Activated T-cell treated with anti-CD3 and anti-CD28 coated beads, Interleukin-2, amount 50 U/mL, for 4 hours (primary cell): ENCODE measurements at places on chromosomes 4 and X. TPM values are rescaled to one million over a fixed set of nuclear protein-coding genes. Genes with fewer than 3 reads are reported as not detected.
A peak's percentile ranks its signal among the peaks of the same experiment; 100 is the strongest.

DNA sequence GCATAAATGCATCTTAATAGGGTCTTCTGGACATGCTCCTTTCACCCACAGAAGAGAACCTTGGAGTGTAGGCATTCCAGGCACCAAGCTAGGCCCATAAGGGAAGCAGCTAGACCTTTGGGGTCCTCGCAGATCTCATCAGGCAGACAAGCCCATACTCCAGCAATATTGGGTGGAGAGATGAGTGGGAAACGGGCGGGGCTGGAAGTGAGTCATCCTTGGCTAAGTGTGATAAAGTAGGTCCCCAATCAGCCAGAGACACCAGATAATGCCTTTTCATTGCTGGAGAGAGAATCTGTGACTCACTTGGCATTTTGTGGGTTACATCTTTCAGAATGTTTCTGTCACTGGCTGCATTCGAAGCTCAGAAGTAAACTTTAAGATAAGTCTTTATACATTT lies 133.3 kb upstream of the MBNL3 start:
- peak; percentile 12 for DNase-seq

DNA sequence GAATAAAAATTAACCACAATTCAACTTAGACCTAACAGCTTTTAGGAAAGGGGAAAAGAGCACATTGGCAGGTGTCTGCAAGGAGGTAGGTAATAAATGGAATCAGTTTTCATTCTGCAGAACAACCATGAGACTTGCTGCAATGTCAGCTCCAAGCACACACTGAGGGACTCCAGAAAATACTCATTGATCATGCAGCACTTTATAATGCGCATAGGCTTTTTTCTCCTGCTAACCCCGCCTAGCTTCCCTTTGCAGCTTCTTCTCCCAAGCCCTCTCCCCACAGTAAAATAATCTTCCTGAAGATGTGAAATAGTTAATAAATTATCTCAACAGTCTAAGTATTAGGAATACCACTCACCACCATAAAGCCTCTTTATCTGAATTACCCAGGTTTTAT lies 36.9 kb downstream of the ANKRD17 start:
- DNase-seq, result no peak

- DNase-seq, result no peak
Observed at GRCh38 chr4:43757147-43757546, 691.5 kb downstream of the KCTD8 start.

DNA sequence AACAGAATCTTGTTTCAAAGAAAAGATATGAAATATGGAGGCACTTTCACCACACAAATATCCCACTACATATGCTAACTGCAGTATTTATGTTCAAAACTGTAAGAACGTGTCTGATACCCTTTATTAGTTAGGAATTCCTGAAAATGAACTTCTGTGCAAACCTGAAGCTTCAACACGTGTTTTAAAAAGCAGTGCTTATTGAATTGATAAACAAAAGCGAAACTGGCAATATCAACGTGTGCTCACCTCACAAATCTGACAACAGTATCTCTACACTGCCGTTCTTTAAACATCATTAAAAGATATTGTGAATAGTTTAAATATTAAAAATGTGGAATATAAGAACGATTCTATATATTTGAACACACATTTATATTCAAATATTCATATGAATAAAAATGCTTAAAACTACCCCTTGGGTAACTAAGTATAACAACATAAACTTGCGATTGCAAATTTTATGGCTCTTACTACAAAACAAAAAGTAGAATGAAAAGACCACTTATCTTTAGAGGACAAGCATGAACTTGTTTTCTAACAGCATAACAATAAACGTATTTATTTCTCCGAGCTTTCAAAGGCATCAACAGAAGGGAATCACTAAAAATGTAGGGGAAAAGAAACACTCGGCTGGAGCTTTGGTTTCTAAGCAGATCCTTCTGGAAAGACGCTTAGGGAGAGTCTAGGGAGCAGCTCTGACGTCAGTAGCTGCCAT lies at the start of gene LRP2BP:
Gene LRP2BP, minus strand, starts transcription at position 687 of the 718 bp plus-strand sequence. CDS start 17,738 bp downstream, outside the sequence.
- no peak for DNase-seq

GRCh38 chr4:76749355-76749754 lies 148.6 kb downstream of the SOWAHB start:
- no peak for DNase-seq

DNA sequence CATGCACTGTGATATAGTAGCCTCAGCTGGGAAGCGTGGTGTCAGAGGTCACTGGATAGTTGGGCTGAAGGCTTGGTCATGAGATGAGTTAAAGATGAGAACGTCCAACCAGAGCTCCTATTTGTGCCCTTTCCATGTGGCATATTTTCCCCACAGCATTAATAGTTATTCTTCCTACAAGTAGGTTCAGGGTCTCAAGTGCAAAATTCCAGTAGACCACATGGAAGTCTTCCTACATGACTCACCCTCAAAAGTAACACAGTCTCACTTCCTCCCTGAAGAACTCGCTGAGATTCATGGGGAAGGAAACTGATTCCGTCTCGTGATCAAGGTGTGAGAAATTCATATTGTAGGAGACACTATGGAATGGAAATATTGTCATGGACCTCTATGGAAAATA lies 1212.5 kb upstream of the PRKX start:
- DNase-seq, result no peak

GRCh38 chr4:143397335-143397734 lies 60.7 kb downstream of the GAB1 start:
- DNase-seq, result no peak

GRCh38 chrX:53354669-53355068 lies 67.8 kb downstream of the SMC1A start:
- DNase-seq, result no peak

- DNase-seq, result peak; percentile 70
Observed at GRCh38 chrX:154051201-154051810, 31.6 kb upstream of the IRAK1 start.

DNA sequence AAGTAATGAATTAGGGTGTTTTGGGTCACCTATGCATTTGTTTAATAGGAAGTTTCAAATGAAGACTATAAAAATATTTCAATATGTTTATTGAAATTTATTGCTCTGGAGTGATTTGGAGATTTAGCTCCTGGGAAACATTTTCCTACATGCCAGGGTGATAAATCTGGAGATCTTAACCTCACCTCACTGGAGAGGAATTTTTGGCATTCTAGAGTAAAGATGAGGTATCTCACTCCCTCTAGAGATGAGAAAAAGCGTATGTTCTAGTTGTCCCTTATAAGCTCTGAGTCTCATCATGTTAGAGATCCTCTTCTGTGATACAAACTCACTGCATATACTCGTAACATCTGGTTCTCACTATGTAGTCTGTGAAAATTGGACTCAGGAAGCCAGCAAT lies 219.0 kb downstream of the KLHL4 start:
- no peak for DNase-seq

DNA sequence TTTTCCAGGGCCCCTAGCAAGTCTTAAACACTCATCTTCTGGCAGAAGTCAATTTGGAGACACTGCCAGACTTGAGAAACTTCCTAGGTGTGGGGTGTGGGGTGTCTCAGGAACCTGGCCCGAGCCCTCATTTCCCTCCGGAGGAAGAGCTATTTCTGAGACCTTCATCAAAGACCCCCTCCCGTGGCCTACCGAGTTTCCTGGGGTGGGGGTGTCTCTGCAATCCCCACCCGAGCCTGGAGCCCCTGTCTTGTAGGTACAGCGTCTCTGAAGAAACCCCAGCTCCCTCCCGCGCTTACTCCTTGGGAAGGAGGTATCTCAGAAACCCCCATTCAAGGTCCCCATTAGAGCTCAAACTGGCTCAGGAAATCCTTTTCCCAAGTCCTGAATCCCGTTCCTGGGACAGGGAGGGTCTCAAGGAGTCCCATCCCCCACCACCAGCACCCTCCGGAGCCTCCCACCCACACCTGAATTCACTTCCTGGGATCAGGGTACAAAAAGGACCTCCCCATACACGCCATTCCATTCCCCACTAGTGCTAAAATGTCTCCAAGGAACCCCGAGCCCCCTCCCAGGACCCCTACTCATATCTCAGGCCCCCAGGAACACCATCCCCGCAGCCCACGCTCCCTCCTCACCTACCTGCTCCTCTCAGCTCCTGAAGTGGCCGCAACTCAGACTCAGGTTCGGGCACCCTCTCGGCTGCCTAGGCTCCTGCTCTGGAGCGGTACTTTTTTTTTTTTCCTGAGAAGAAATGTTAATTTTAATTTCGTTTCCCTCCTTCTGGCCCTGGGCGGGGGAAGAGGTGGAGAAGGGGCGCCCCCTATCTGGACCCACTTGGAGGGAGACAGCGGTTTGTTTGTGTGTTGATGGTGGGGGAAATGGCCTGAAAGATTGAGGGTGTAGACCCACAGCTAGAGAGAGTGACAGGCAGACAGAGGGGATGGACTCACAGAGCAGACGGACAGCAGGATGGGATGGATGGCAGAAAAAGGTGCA lies 1.1 kb downstream of the SLC38A5 start:
- peak; percentile 41 for DNase-seq

- DNase-seq, result no peak
Observed at GRCh38 chrX:4181782-4182407, 468.4 kb upstream of the PRKX start.

DNA sequence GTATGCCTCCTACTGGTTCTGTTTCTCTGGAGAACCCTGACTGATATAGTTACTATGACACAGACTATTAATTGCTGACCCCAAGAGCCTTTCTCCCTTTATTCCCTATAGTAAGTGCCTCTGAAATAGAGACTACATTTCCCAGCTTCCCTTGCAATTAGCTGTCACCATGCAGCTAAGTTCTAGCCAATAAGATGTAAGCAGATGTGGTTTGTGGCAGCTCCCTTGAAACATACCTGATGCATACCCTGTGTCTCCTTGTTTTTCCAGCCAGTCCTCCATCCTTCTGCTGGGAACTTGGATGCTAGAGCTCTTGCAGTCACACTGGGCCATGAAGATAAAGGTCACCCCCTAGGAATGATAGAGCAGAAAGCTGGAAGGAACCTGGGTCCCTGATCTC lies 9.7 kb upstream of the TMEM165 start:
- DNase-seq, result no peak

GRCh38 chr4:8524595-8525382 lies 55.4 kb upstream of the GPR78 start:
- DNase-seq, result no peak

DNA sequence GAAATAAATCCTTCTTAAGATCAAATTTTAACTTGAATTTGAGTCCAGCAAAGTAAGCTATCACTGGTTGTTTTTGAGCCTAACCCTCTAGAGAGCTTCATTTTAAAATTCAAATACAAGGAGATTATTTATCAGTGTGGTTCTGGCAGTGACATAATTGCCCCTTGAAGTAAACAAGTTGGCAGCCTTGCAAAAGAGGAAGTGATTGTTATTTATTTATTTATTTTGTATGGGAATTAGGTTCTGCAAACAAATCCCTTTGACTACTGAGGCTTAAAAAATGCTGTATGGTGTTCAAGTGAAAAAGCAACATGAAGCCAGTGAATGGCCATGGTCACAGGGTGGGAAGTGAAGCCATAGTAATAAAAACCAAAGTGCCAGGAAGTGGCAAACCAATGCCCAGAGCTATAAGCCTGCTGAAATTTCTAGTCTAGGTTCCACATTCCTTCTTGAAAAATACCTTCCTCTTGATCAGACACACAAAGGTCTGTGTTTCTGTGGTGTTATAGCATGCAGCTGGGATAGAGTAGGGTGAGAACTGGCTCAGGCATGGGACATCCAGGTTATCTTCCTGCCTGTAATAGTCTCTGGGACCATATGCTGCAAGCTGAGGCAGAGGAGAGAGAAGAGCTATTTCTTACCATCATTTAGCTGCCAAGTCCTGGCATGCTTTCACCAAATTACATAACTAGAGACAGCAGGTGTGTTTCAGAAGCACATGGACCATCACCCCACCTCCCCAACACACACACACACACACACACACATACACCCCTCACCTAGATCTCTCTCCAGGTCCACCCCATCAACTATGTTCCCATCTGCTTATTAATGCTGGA lies 47.1 kb upstream of the TSPAN7 start:
- no peak for DNase-seq

DNA sequence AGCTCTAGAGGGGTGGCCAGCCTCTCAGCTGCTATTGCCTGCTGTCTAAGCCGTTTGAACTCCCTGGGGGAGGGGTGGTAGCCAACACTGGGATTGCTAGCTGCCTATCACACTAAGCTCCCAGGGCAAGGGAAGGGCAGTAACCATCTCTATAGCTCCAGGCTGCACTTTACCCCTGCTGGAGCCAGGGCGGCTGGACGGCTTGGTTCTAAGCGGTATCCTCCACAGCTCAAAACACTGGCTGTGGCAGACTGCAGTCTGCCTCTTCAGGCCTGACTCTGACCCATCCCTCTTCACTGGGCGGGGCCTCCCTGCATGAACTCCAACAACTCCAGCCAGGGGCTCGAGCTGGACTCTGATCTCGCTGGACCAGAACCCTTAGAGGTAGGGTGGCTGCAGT lies 55.3 kb upstream of the GNRHR start:
- no peak for DNase-seq

DNA sequence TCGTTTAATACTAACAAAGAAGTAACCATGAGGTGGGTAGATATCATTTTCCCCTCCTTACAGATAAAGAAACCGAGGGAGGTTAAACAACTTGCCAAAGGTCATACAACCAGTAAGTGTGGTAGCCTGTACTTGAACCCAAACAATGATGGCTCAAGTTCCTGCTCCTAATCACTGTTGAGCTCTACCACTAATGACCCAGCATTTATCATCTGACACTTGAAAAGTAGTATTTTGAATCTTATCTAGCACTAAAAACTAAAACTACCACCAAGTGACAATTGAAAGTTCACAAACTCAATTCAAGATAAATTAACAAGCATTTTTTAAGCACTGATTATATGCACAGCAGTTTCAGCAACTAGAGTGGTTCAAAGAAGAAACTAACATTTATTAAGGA lies 13.1 kb downstream of the FBXW7 start:
- no peak for DNase-seq

Gene DCLK2
- not detected for total RNA-seq

Gene ZNF81
- 7.6 TPM for total RNA-seq

Gene KIT
- total RNA-seq, result 0.28 TPM

Gene UFSP2
- 15.3 TPM for total RNA-seq

Gene NSG1
- 1.9 TPM for total RNA-seq

Gene PASD1
- total RNA-seq, result not detected

Gene CENPVL3
- not detected for total RNA-seq

Gene TKTL1
- total RNA-seq, result not detected

Gene TKTL2
- not detected for total RNA-seq

Gene RIBC1
- total RNA-seq, result 0.43 TPM

Gene IL2RG
- 305 TPM for total RNA-seq
